ENCODE measurements at places on chromosomes 11 and 22.

GRCh38 chr11:67252831-67253239 lies 13.4 kb upstream of the GRK2 start:
- DNase-seq: peak; percentile 64

DNA sequence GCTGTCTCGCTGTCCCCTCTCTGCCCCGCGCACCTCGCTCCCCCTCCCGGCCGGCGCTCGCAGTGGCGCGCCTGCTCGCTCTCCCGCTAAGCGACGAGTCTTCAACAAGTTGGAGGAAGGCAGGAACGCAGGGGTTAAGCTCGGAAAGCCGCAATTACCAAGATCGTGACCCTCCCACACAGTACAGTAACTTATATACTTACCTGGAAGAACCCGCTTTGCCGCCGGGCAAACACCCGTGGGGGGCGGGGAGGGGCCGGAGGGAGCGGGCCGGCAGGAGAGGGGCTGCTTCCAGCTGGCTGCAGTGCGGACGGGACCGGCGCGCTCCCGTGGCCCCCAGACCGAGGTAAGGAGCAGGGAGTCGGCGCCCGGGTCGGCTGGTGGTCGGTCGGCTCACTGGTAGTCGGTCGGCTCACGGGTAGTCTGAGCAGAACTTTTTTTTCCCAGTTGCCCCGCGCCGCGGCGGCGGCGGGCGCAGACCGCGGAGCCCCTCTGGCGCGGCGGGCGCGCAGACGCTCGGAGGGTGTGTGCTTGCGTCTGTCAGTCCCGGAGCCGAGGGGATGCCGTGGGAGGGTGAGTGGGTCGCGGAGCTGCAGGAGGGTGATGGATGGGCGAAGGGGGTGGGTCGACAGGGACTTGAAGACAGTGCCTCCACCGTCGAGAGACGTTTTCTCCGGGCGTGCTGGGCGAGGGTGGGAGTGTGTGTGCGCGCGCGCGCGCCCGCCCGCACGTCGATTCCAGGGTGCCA lies 101.2 kb upstream of the HSD17B12 start:
- DNase-seq: no peak

DNA sequence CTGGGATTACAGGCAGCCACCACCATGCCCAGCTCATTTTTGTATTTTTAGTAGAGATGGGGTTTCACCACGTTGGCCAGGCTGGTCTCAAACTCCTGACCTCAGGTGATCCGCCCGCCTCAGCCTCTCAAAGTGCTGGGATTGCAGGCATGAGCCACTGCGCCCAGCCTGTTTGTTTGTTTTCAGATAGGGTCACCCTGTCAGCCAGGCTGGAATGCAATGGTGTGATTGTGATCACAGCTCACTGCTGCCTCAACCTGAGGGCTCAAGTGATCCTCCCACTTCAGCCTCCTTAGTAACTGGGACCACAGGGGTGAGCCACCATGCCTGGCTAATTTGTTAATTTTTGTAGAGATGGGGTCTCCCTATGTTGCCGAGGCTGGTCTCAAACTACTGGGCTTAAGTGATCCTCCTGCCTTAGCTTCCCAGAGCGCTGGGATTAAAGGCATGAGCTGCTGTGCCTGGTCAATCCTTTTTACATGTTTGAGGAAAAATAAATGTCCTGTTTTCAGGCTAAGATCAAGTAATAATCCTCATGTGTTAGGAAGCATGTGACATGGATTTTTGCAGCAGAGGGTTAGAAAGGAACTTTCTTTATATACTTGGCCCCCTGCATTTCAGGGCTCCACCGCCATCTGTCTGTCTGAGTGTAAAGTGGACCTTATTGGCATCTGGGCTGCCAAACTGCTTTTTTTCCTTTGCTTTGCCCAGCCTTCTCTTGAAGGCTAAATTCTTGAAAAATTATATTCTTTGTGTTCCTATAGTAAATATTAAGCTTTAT lies 4.8 kb upstream of the SLC3A2 start:
- no peak for DNase-seq

DNA sequence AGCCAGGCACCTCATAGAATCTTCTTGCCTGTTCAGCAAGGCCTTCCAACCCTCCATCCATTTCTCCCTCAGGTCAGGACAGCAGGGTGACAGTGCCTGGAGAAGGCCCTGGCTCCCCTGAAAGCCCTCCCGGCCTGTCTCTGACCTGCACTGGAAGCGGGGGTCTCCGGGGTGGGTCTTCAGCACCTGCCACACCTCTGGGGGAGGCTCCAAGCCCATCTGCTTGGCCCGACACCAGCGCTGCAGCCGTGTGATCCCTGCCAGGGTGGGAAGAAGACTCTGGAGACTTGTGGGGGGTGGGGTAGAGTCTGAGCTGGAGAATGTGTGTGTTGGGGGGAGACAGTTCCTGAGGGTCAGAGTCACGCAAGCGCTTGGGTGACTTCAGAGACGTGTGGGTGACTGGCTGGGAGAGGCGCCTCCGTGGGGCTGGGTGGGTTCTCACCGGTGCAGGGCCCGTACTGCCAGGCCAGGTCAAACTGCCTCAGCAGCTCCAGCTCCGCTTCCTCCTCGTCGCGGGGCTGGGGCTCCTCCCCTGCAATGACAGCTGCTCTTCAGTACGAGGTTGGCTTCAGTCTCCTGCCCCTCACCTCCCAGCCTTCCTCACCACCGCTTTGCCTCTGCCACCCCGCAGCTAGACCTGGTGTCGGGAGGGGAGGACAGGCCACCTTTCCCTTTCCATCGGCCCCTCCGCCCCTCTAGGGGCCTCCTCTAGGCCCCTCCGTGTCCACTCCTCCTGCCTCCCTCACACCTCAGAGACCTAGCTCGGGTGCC lies 615 bp downstream of the POLD4 start:
- no peak for DNase-seq

DNA sequence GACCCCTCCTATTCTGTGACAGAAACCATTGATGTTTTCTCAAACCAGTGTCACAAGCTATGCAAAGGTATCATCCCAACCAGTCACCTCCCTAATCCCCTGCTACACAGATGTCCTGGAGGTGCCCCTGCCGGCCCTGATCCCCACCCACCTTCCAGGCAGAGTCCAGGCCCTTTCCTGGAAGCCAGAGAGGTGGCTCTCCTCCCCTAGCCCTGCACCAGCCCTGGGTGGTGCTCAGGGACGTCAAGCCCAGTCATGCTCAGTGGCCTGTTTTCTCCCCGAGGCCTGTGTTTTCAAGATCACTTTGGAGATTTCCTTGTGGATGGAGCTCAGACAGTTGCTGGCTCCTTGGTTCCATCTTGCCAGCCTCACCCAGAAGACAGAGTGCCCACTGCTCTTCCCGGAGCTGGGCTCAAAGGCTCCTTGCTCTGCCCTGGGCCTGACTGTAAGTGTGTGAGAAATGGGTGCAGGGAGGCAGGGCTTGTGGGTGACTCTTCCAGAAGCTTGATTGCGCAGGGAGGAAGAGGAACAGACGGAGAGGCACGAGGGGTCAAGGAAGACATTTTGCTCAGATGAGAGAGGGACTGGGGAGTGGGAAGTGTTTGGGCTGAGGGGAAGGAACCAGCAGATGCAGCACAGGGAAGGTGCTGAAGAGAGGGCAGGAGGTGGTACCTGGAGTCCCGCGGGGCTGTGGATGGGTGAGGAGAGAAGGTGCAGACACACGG lies 11.3 kb downstream of the P2RY6 start:
- no peak for DNase-seq

DNA sequence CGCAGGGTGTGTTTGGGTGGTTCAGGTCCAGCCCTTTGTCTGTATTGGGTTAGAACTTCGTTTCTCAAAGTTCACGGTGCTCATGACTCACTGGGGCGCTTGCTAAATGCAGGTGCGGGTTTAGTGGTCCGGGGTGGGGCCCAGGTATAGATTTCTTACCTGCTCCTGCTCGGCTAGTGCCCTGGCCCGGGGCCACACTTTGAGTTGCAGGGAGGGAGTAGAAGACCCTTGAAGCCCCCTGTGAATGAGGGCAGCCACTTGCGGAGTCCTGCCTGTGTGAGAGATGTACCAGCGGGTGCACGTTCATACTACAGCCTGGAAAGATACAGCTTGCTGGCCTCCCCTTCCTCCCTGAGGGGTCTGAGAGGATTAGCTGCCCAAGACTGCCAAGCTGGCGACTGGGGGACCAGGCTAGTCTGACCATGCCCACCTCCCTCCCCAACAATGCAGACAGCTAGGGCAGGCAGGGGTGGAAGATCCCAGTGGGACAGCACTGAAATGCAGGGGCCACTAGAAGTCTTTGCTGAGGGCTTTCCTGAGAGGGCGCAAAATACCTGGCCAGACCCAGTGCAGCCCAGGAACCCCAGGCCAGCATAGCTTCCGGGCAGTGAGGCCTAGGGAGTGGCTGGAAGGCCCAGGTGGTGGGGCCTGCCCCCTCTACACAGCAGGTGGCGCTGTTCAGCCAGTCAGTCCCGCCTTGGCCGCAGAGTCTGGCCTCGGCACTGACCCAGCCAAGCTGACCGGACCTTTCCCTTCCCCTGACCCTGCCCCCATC lies 5.1 kb upstream of the MYRF start:
- peak; percentile 84 for DNase-seq

- no peak for DNase-seq
Measured at GRCh38 chr11:134038897-134039470, 29.9 kb upstream of the JAM3 start.

GRCh38 chr11:117877120-117877784 lies 794 bp upstream of the FXYD6 start:
- no peak for DNase-seq

DNA sequence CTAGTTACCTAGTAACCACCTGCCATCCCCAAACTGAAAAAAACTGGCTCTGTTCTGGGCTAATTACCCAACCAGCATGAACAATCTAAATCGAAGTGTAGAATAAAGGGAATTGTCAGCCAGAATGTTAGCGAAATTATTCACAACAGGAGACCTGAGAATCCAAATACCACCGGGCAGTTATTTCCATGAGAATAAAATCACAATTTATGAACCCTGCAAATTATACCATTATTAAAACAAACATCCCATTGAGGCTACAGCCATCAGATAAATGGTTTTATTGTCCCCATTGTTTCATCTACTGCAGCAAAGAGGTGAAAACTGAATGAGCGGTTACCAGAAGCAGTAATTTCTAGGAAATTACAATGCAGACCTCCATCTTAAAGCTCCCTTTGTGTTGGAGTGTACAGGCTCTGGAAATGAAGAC lies 21.7 kb downstream of the FAM168A start:
- no peak for DNase-seq

GRCh38 chr11:37788141-37788877 lies 1190.3 kb upstream of the RAG2 start:
- no peak for DNase-seq

DNA sequence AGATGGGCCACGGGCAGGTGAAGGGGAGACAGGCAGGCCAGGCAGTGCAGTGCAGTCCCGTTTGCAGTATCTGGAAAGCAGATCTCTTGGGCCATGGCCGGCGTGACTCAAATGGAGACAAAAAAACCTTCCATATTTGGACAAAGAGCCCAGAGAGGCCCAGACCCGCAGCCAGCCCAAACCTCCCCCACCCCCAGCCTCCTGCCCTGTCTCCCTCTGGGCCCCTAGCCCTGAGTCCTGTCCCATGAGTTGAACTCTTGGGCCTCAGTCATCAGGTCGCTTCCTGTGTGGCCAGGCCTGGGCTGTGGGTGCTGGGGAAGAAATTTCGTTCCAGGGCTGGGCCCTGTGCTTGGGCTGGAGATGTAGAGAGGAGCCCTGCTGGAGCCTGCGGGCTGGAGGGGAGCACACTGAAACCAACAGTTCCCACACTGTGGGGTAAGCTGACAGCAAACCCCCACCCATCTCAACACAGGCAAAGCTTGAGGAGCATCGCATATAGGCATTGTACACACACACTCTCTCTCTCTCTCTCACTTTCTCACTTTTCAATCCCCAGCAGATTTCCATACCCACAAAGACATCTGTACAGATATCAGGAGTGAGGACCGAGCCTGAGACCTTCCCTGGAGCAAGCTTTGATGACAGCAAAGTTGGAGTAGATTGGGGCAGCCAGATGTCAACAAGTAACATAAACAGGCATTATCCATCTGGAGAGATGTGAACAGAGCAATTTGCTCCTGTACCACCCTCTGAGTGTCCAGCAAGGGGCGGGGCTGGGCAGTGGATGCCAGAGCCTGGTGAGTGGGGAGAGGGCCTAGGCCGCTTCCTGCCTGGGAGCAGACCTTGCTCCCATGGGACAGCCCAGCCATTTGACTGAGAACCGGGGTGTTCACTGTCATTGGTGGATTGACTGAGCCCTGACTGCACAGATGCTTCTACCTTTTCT lies 17.2 kb downstream of the ARHGEF17 start:
- no peak for DNase-seq
